ENCODE measurements at places on chromosomes 2 and 18.

GRCh38 chr18:362311-363290 is 94.8 kb upstream of the THOC1 start:
- peak; percentile 76 for DNase-seq

DNA sequence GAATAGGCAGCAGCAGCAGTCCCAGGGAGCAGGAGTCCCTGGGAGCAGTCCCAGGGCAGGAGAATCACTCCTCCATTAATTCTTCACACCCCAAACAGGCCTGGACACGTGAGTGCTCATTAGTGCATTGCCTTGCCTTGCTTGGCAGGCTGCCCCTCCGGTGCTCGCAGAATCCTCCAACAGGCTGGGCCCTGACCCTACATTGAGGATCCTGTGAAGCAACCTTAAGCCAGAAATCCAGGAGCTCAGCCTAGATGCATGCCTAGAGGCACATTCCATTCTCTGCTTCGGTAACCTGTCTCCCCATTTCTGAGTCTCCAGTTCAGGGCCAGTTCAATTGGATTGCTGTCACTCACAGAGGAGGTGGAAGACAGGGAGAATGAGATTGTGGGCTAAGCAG is 97.4 kb upstream of the LRATD1 start:
- DNase-seq, result no peak

DNA sequence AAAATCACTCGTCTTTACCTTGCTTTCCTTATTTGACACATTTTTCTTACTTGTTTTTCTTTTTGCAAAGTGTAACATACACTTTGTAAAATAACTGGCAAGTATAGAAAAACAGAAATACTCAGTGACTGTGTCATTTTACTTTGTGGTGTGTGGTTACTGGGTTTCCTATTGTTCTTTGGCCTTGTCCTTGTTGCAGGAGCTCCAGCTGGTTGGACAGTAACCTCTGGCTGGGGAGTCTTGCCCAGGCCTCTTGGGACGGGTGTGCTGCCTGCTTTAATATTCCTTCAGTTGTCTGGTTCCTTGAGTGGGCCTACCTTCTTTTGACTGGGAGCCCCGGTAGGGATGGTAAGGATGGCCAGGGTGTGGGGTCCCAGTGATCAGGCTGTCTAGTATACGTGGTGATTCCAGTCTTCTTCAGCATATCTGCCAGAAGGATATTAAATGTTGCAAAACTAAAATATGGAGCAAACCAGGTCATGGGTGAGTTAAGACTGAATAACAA is 53.8 kb downstream of the RNF144A start:
- no peak for DNase-seq

DNA sequence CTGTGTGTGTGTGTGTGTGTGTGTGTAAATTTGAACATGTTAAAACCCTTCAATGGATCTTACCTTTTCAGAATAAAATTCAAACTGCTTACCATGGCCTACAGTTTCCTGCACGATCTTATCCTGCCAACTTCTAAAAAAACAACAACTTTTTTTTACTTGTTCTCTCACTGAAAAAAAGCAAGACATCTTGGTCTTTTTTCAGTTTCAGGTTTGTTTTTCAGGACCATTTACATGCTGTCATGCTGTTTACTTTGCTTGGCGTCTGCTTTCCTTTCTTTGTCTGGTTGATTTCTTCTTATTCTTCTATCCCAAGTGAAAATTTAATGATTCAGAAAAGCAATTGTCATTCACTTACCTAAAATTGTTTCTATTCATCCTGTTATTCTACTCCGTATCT is 286.3 kb upstream of the TMEFF2 start:
- DNase-seq, result no peak

- no peak for DNase-seq
Measured at GRCh38 chr2:181462033-181462432, 4.8 kb downstream of the ITGA4 start.

DNA sequence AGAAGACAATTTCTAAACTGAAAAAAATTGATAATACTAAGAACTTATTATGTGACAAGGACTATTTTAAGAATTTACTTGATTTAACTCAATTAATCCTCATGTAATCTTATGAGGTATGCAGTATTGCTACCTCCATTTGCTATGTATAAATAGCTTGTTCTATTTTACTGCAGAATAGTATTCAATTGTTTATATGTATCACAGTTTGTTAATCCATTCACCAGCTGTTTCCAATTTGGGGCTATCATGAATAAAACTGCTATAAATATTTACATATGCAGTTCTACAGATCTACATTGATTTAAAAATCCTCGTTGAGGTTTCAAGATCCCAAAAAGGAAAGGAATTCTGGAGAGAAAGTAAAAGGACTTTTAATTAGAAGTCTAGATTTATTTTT is 54.8 kb upstream of the DOCK10 start:
- peak; percentile 43 for DNase-seq

DNA sequence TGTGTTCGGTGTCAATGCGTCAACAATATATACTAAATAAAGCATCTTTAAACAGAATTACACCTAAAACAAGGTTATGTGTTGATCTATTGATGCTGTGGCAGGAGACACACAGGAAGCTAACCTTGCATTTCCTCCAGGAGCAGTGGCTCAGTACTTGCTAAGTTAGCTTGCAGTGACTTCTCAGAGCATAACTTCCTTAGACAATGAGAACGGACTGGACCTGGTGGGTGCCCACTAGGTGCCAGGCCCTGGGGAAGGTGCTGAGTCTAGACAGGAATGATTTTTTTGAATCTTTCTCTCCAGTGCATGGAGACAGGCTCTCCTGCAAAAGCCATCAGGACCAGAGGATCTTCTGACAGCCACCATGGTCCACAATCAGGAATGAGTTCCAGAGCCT is 73.8 kb upstream of the MGAT4A start:
- DNase-seq, result no peak

GRCh38 chr2:120176526-120176925 is 46.7 kb downstream of the TMEM185B start:
- DNase-seq, result no peak

DNA sequence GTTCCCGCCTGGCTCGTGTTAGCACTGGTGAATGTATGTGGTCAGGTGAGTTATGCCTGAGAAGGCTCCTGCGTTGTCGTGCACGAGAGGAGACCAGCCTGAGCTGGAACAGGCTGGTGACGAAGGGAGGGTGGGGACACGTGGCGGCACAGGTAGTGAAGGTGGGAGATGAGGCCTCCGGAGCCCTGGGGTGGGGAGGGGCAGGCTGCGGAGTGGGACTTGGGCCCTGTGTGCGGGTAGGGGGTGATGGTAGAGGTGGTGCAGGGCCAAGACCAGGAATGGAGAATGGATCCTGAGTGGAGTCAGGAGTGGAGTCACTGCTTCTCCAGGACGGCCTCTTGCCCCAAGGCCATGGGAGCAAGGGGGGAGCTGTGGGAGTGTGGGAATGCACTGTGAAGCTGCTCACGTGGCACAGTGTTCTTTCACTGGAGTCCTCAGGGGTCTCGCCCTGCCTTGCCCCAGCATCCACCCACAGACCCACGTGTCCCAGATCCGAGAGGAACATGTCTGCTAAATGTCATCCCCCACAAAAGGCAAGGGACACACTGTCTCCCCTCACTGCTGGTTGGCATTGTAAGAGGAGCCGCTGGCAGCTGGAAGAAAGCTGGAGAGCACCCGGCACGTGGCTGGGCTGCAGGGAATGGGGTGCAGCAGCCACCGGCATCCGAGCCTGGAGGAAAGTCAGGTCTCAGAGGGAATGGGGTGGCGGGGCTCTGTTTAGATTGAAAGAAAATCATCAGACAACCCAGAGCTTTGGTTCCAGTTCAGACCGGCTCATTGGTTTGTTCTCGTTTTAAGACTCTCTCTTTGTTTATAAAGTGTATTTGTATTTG is 63.7 kb downstream of the CYP26B1 start:
- no peak for DNase-seq

- DNase-seq, result no peak
Measured at GRCh38 chr2:223908304-223908998, 36.7 kb downstream of the WDFY1 start.

Data from fibroblast of skin of back (primary cell).